SHP77 treated with DMSO at 0.1 percent for 48 hours (cell line): ENCODE measurements at places on chromosomes 16 and 17.

- DNase-seq: peak; percentile 88
These were observed at the start of gene RPL13 for GRCh38 chr16:89560378-89561141. RPL13 (plus strand) TSS chr16:89560682; CDS start chr16:89560960, 278 bp downstream.

DNA sequence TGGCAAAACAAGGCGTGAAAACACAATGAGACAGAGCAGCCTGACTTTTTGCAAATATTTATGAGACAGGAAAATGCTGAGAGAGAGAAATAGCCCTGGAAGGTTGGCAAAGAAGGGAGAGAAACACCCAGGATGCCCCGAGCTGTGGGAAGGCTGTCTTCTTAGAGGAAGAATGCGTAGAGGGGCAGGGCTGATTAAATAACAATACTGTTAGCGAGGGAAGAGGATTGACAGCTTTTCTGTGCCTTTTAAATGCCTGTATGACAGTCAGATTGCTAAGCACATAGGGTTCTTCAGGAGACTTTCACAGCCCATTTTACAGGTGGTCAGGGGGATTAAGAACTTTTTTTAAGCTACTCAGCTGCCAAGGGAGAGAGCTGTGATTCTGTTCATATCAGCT is 219.2 kb downstream of the SHISA9 start:
- no peak for DNase-seq

DNA sequence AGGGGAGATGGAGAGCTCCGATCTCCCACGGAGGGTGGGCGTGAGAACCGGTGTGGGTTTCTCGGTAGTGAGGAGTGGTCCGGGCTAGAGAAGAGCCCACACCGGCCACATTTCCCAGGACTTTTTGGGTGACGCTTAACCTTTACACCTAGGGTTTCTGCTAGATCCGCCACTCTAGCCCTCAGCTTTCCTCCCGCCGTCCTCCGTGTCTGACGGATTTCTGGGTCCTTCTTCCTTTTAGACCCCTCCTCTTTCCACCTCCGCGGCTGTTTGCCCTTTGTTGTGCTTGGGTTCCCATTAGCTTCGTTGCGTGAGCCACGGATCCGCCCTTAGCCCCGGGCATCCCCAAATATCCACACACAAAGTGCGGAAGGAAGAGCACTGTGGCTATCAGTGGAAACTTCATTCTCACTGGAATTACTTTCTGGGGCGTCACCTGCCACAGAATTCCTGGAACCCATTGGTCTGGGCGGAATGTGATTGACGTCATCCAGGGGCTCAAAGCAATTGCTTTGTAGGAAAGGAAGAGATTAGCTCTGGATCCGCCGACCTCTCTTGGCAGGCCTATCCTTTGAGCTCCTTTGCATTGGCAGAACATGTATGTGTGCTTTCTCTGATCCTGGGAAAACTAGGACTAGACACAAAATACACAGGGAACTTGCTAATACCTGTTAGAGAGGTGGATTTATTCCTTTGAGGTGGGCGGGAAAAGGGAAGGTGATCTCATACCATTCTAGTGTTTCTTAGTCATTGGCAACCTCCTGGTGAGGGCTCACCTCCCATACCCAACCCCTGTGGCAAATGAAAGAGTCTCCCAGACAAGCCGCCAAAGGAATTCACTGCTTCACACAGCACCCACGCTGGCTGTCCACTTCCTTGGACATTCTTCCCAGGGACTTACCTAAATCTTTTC is 654 bp downstream of the TNFAIP1 start:
- DNase-seq: peak; percentile 45

DNA sequence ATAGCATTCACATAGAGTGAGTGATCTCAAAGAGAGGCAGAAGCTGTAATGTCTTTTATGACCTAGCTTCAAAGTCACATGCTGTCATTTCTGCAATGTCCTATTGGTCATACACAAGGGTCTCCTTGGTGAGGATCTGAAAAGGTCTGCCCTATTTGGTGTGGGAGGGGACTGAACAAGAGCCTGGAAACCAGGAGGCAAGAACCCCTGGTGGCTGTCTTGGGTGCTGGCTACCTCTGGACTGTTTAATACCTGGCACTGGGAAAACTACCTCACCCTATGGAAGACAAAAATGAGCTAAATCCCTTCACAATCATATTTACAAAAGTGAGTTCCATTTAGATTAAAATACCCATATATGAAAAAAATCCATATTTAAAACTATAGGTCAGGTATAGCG is 9.0 kb downstream of the KCTD13 start:
- DNase-seq: no peak

DNA sequence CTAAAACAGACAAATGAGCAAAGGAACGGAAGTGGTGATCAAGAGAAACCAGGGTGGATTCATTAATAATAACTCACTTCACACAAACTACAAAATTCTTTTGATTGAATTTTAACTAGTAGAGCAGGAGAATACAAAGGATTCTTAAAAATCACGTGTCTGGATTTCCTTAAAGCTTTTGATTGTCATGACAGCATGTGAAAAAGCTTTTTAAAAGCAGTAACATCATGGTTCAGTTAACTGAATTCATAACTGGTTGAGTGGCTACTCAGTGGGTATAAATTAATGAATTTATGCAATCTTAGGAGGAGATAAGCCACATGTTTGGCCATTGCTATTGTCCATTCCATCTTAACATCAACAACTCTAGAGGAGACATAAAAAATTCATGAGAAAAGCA is 333.2 kb downstream of the SLC39A11 start:
- DNase-seq: no peak

DNA sequence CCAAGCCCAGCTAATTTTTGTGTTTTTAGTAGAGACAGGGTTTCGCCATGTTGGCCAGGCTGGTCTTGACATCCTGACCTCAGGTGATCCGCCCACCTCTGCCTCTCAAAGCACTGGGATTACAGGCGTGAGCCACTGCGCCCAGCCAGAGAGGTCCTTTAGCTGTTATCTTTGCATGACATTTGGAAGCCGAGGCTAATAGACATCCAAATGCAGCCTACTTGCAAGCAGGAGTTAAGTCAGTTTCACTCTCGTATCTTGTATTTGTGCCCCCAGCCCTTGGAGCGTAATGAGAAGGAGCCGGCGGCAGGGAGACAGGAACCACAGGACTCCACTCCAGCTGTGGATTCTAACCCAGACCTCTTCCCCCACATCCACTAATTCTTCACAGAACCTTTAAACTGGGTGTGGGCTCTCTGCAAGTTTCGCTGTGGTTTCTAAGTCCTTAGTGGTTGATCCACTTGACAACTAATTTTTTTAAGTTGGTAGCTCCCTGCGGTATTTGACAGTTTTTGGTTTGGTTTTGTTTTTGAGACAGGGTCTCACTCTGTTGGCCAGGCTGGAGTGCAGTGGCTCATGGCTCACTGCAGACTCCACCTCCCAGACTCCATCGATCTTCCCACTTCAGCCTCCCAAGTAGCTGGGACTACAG is 3.1 kb upstream of the CYTH1 start:
- DNase-seq: no peak

- no peak for DNase-seq
These were observed 319.3 kb downstream of the RBFOX1 start for GRCh38 chr16:7651803-7652570.

DNA sequence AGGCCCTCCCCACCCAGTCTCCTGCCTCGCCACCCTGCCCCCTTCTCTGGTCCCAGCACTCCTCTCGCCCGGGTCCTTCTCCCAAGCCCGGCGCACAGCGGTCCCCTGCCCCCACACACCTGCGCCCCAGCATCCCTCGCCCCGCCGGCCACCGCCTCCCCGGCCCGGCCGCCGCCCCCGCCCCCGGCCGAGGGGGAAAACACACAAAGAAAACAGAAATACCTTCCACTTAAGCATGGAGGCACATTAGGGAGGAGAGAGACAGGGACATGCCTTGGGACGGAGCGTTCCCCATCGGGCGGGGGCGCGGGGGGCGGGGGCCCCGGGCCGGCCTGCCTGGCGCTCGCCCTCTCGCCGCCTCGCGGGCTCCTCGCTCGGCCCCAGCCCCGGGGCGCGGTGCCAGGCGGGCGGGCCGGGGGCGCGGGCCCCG is 326 bp downstream of the SRCIN1 start:
- DNase-seq: no peak

- DNase-seq: no peak
These were observed 8.6 kb upstream of the METTL9 start for GRCh38 chr16:21590796-21591195.

DNA sequence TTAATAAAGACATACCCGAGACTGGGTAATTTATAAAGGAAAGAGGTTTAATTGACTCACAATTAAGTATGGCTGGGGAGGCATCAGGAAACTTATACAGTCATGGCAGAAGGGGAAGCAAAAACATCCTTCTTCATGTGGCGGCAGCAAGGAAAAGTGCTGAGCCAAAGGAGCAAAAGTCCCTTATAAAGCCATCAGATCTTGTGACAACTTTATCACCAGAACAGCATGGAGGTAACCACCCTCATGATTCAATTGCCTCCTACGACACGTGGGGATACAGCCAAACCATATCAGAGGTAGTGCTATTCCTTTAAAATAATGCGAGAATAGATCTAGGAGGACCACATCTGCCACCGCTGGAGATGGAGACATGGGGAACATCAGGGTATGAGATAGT is 9.0 kb downstream of the C16orf54 start:
- DNase-seq: no peak

GRCh38 chr17:49496183-49496866 is 1.2 kb downstream of the NGFR start:
- DNase-seq: no peak

DNA sequence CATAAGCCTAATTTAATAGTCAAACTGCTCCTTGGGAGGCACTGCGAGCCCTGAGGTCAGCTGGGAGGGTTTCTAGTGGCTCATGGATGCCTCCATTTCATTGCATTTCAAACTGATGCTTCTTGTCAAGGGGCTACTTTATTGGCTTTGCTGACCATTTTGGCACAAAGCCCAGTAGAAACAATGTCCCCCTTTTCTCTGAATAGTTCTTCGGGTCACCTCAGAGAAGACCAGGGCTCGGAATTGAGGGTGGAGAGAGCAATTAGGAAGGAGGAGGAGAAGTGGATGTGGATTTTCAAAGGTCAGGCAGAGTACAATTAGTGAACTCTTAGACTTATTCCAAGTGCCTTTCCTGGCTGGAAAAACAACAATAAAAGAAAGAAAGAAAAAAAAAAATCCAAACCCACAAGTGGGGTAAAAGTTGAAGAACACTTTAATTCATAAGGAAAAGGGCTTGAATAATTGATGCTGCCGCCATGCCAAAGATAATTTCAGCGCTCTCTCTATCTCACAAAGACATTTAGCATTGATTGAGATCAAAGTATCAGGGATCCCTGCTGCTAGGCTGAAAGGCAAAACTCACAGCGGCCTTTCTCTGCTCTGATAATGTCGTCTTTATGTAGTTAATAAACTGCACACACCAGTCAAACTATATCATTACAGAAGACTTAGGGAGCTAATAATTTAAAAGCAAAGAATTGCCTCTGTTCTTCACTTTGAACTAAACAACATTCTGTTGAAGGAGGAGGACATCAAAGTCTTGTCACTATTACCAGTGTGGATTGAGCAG is 122.7 kb downstream of the RGS9 start:
- no peak for DNase-seq

GRCh38 chr17:48544349-48545021 is 424 bp downstream of the HOXB2 start:
- no peak for DNase-seq

- DNase-seq: no peak
These were observed 151.6 kb downstream of the FTO start for GRCh38 chr16:53855511-53855910.
